ENCODE measurements at places on chromosomes 4 and X. TPM values are rescaled to one million over a fixed set of nuclear protein-coding genes. Genes with fewer than 3 reads are reported as not detected.

DNA sequence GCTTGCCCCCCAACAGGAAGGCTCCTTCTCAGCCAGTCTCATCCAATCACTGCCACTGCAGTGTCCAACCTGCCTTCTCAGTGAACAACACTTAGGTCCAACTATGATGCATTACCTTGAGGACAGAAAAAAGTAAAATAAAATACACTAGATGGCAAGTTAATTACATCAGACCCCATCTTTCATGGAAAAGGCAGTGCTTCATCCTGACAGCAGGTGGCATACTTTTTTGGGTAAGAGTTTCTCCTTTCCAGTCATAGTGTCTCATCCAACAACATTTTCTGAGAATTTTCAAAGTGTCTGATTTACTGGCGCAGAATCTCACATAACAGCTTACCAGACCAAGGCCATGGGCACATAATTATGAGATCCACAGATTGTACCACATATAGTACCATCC is 1742.8 kb downstream of the PCDH7 start:
- DNase-seq: no peak
- no peak overlapping the region for H3K27ac ChIP-seq
- H3K27me3 ChIP-seq: no peaks in the 10 kb centered on the region
- no peaks in the 10 kb centered on the region for H3K36me3 ChIP-seq
- no peak overlapping the region for H3K4me3 ChIP-seq

GRCh38 chr4:5933116-5933515 is 40.2 kb upstream of the CRMP1 start:
- no peak overlapping the region for H3K4me3 ChIP-seq
- H3K27me3 ChIP-seq: peaks cover 12% of the 10 kb centered on the region
- H3K36me3 ChIP-seq: no peaks in the 10 kb centered on the region
- no peaks in the 10 kb centered on the region for H3K4me1 ChIP-seq
- no peak for DNase-seq

DNA sequence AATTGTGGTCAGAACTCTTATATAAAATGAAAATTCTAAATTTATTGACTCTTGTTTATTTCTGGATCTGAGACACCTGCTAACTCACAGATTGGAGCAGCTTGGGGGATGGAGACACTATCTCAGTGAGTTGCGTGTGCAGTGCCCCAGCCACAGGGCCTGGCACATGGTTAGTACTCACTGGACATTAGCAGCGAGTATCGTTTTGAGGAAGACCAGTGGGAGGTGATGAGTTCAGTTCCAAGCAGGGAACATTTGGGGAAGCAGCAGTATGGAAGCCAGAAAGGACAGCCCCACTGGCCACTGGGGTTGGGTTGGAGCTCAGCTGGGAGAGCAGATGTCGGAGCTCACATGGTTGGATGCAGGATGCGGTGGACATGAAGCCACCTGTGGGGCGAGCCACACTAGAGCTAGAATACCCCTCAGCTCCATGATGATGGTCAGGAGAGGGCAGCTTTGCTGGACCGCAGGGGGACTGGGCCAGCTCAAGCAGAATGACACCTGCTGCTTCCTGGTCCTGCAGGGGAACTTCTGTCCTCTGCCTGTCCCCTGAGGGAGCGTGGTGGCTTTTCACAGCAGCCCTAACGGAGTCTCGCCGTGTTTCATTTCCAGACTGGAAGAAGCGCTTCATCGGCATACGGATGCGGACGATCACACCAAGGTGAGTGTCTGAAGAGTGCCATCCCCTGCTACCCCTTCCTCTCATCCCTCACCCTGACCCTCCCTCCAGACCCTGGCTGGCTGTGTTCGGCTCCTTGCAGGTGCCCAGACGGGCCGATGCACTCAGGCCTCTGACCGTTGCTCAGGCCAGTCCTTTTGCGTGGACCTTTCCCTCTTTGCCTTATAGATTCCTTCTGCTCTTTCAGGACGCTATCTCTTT is 32.5 kb downstream of the HTRA3 start:
- H3K27me3 ChIP-seq: no peaks in the 10 kb centered on the region
- H3K4me1 ChIP-seq: no peaks in the 10 kb centered on the region
- no peaks in the 10 kb centered on the region for H3K36me3 ChIP-seq
- DNase-seq: no peak
- no peak overlapping the region for H3K4me3 ChIP-seq

The FAM53A gene
- polyA plus RNA-seq: 6.8 TPM

DNA sequence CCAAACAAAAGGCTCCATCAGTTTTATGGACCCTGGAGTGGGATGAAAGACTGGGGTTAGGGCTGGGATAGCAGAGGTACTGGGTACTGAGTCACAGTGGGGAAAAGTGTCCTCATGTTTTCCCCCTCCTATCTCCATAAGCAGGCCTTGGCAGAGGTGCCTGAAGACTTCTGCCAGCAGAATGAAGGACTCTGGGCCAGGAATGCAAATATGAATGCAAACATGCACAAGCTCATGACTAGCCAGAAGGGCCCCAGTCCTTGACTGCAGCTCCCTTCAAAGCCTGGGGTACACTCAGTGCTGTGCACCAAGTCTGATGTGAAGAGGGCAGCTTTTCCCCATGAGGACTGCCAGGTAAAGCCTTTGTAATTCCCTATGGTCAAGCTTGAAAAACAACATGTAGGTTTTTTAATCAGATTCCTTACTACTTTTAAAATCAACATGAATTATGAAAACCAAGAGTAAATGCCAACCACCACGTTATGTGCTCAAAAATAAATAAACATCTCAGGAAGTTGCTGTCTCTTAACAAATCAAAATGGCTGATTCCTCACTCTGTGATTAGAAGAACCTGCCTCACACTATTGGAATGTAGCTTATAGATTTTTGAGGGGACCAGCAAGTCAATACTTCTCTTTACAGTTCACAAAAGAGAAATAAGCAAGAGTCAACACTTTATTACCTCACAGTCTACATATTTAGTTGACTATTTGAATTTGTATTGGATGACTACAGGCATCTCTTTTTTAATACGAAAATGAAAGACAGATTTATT is 1512.0 kb downstream of the ARAP2 start:
- no peaks in the 10 kb centered on the region for H3K36me3 ChIP-seq
- no peak overlapping the region for H3K4me3 ChIP-seq
- peak overlapping the region; percentile 83 for H3K27ac ChIP-seq
- no peaks in the 10 kb centered on the region for H3K27me3 ChIP-seq
- DNase-seq: no peak
- peaks cover 23% of the 10 kb centered on the region for H3K4me1 ChIP-seq

DNA sequence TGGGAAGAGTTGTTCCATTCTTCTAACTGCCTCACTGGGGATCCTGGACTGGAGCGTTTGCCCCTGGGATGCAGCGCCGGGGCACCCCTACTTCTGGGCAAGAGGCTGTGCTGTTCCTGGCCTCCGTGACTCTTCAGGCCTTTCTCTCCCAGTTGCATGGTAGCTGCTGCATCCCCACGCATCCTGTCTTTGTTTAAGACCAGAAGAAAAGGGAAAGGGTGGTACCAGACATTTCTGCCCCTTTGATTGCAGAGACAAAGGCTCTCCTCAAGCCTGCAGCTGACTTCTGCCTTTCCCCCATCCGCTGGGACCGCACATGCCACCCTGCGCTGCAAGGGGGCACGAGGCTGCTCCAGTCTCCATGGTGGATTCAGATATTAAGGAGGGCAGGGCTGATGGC is 70.4 kb downstream of the SHROOM2 start:
- no peak overlapping the region for H3K27ac ChIP-seq
- H3K4me1 ChIP-seq: peaks cover 3% of the 10 kb centered on the region
- H3K36me3 ChIP-seq: no peaks in the 10 kb centered on the region

The UGT8 gene
- 17.0 TPM for polyA plus RNA-seq

GRCh38 chr4:153001626-153002025 is 65.5 kb downstream of the FHDC1 start:
- no peaks in the 10 kb centered on the region for H3K27me3 ChIP-seq
- H3K36me3 ChIP-seq: no peaks in the 10 kb centered on the region
- H3K4me1 ChIP-seq: peaks cover 2% of the 10 kb centered on the region
- H3K27ac ChIP-seq: no peak overlapping the region
- no peak overlapping the region for H3K4me3 ChIP-seq

DNA sequence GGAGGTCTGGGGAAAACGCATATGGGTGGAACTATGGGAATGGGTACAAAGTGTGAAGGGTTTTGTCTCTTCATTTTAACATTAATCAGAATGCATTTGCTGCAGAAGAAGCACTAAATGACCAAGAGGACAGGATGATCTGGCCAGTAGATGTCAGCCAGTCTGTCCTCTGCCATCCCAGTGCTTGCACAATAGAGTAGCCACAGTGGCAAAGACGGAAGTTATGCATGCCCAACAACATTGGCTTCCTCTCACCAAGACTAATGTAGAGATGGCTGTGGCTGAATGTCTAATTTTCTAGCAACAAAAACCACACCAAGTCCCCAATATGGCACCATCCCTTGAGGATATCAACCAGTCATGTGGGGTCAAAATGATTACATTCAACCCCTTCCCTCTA is 45.0 kb upstream of the ARHGEF6 start:
- H3K36me3 ChIP-seq: no peaks in the 10 kb centered on the region
- DNase-seq: no peak
- no peaks in the 10 kb centered on the region for H3K27me3 ChIP-seq
- H3K4me1 ChIP-seq: no peaks in the 10 kb centered on the region
- no peak overlapping the region for H3K4me3 ChIP-seq

- no peak overlapping the region for H3K27ac ChIP-seq
- no peaks in the 10 kb centered on the region for H3K27me3 ChIP-seq
- H3K36me3 ChIP-seq: no peaks in the 10 kb centered on the region
- DNase-seq: peak; percentile 14
Observed at GRCh38 chrX:7828594-7828993, 14.4 kb upstream of the VCX start.

The TMSB4X gene
- 9,758 TPM for polyA plus RNA-seq

- H3K4me1 ChIP-seq: no peaks in the 10 kb centered on the region
- DNase-seq: no peak
- no peak overlapping the region for H3K27ac ChIP-seq
Observed at GRCh38 chr4:146282657-146283056, 68.3 kb downstream of the REELD1 start.

- no peaks in the 10 kb centered on the region for H3K27me3 ChIP-seq
- H3K4me3 ChIP-seq: no peak overlapping the region
- DNase-seq: no peak
- no peak overlapping the region for H3K27ac ChIP-seq
Observed at GRCh38 chr4:173272996-173273395, 61.2 kb downstream of the HMGB2 start.

- H3K4me1 ChIP-seq: no peaks in the 10 kb centered on the region
- H3K4me3 ChIP-seq: no peak overlapping the region
- no peak overlapping the region for H3K27ac ChIP-seq
- DNase-seq: no peak
Observed at GRCh38 chrX:96615448-96615847, 69.2 kb upstream of the DIAPH2 start.

GRCh38 chr4:109887071-109887470 is 25.6 kb upstream of the EGF start:
- no peak for DNase-seq
- H3K4me1 ChIP-seq: no peaks in the 10 kb centered on the region
- H3K27me3 ChIP-seq: no peaks in the 10 kb centered on the region
- H3K4me3 ChIP-seq: no peak overlapping the region

DNA sequence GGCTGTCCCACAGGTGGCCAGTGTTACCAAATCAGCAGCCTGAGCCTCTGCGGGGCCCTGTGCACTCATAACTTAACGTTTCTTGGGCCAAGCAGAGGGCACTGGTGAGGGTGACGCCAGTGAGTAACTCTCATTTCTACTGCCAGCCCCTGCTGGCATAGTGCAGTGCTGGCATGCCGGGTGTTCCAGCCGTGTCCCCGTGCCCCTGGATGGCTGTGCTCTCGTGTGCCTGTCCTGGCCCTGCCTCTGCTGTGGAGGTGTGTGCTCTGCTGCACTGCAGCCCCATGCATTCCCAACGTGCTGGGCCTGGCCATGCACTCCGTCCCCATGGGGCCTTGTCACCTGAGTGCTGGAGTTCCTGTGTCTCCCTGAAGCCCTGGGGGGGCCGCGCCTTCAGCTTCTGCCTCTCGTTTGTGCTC is 14.7 kb downstream of the TBC1D14 start:
- H3K4me3 ChIP-seq: no peak overlapping the region
- no peak overlapping the region for H3K27ac ChIP-seq
- peaks cover 32% of the 10 kb centered on the region for H3K4me1 ChIP-seq

GRCh38 chr4:25782482-25782881 is 80.3 kb downstream of the SEL1L3 start:
- no peaks in the 10 kb centered on the region for H3K4me1 ChIP-seq
- DNase-seq: no peak
- H3K27me3 ChIP-seq: no peaks in the 10 kb centered on the region
- H3K36me3 ChIP-seq: no peaks in the 10 kb centered on the region
- no peak overlapping the region for H3K4me3 ChIP-seq

GRCh38 chr4:122456231-122457116 is at the start of gene IL2:
TSS of gene IL2 (minus strand) at chr4:122456725. CDS start at chr4:122456440, 285 bp downstream.
- no peak within 1 kb of the TSS for H3K4me3 ChIP-seq
- no peaks in the 10 kb centered on the region for H3K27me3 ChIP-seq
- H3K4me1 ChIP-seq: no peaks in the 10 kb centered on the region
- H3K27ac ChIP-seq: no peak within 1 kb of the TSS

- no peaks in the 10 kb centered on the region for H3K36me3 ChIP-seq
- H3K27me3 ChIP-seq: no peaks in the 10 kb centered on the region
- no peak overlapping the region for H3K27ac ChIP-seq
- peaks cover 8% of the 10 kb centered on the region for H3K4me1 ChIP-seq
- no peak overlapping the region for H3K4me3 ChIP-seq
Observed at GRCh38 chr4:7397206-7398103, 37.3 kb downstream of the PSAPL1 start.

- peak overlapping the region; percentile 97 for H3K27ac ChIP-seq
- peaks cover 7% of the 10 kb centered on the region for H3K4me1 ChIP-seq
- H3K4me3 ChIP-seq: no peak overlapping the region
- no peaks in the 10 kb centered on the region for H3K36me3 ChIP-seq
- H3K27me3 ChIP-seq: no peaks in the 10 kb centered on the region
Observed at GRCh38 chr4:152843481-152844090, 63.8 kb downstream of the ARFIP1 start.

DNA sequence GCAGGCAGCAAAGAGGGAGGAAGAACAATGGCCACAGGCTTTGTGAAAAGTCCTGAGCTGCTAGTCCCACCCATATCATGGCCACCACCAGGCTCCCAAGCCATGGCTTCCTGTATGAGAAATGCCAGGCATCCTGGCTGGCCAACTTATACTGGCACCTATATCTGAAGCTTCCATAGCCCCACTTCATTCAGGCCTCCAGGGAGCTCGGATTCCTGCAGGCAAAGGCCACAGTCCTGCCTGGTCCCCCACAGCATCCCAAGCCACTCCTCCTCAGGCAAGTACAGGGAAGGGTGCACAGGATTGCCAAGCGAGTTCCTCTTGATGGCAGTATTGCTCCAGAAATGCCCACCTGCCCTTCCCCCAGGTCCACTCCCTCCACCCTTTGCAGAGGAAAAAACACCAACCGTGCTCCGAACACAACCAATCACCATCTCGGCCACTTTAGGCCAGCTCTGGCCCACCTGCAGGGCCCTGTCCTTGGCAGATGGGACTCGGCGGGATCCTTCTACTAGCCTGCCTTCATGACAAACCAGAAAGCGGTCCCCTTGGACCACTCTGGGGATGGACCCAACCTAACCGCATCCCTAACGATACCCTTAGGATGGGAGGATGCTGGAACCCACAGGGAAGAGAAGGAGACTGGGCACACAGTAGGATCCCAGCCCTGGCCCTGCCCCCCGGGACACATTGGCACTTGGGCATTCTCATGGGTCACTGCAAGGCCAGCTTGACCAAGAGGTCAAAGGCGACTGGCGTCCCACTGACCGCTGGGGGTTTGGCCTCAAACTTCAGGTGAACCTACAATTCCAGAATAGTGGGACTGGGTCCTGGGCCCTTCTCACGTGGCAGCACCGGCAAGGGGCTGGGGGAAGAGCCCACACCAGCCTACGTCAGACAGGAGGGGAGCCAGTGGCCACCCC is 220.4 kb upstream of the AGTR2 start:
- no peak overlapping the region for H3K4me3 ChIP-seq
- H3K27ac ChIP-seq: no peak overlapping the region
- H3K27me3 ChIP-seq: no peaks in the 10 kb centered on the region
- H3K36me3 ChIP-seq: no peaks in the 10 kb centered on the region

Data from hepatocyte (in vitro differentiated cells).